ENCODE measurements at places on chromosomes 3 and 15.
A peak's percentile ranks its signal among the peaks of the same experiment; 100 is the strongest.

DNA sequence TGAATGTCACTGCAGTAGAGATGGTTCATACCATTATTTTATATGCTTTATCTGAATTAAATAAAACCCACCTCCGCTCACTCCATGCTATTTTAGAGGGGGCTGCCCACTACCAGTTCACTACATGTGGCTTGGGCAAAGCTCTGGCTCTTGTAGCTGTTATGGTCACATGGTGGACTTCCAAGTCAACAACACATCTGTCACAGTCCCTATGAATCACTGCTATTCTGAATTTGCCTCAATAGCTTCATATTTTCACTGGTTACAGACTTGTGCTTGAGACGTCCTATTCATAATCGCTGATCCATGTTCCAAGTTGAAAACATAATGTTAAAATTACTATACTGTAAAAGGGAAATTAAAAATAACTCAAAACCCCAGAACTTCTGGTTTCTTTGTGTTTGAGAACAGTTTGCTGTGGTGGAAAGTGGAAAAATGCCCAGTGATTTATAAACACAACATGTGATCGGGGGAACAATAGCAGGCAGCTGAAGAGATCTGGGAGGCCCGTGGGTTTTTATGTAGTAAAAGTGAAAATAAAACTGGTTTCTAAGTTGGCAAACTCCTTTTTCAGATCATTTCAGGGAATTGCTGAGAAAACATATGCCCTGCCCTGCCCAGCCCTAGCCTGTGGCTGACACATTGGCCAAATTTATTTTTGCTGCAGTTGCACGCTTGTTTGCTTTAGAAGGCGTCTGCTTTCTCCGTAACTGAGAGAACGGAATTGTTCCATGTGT lies 128.8 kb upstream of the PRR23C start:
- DNase-seq, result peak; percentile 21

- no peak for DNase-seq
Measured at GRCh38 chr3:73408634-73409033, 216.1 kb downstream of the PDZRN3 start.

GRCh38 chr15:73344056-73344455 lies 24.7 kb downstream of the HCN4 start:
- no peak for DNase-seq

DNA sequence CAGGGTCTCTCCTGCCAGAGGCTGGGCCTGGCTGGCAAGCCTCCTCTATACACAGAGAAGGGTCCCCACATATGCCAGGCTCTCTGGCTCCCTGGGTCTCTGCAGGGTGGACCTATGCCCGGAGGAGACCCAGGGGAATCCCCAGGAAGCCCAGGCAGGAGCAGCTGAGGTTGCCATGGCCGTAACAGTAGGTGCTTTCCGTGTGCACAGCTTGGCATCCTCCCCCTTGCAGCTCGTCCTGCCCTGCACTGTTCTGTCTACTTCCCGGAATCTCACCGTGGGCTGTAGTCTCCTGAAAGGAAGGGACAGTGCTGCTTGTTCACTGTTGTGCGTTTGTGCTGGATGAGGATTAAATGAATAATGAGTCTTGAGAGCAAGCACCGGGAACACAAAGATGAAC lies 47.8 kb downstream of the DAPK2 start:
- no peak for DNase-seq

- no peak for DNase-seq
Measured at GRCh38 chr3:168570404-168571155, 474.9 kb upstream of the GOLIM4 start.

- no peak for DNase-seq
Measured at GRCh38 chr15:93291380-93291779, 202.4 kb upstream of the RGMA start.

DNA sequence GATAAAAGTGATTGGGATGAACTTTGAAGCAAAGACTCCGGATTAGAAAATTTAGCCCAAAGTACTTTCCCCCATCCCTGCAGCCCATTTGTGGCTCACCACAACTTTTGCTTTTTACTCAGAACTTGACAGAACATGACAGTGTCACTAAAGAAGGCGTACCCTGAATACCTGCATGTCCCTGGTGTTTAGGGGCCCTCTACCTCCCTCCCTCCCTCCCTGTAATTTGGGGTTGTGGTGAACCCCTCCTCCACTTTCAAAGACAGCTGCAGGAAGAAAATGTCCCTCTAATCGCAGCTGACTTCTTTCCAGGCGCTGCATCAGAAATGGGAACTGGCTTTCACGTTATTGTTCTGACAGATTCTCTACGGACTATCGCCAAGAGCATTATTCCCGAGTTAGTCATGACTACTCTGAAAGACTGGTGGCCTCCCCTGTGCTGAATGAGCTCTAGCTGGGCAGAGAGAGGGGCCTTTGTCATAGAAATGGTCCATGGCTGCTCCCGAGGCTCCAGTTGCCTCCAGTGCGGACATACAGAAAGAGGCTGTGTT lies 93.2 kb upstream of the ARHGEF3 start:
- no peak for DNase-seq

DNA sequence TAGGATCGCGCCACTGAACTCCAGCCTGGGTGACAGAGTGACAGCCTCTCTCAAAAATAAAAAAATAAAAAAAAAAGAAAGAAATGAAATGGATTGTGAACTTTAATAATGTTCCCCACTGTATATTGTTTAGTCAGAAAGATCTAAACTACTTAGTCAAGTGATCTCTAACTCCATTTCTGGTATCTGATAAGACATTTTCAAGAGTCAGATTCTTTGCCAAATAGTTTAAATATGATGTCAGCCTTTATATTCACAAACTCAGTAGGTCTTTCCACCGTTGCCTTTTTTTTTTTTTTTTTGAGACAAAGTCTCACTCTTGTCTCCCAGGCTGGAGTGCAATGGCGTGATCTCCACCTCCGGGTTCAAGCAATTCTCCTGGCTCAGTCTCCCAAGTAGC lies 29.0 kb upstream of the OSBPL11 start:
- DNase-seq, result no peak

- DNase-seq, result no peak
Measured at GRCh38 chr3:54931182-54931581, 3.3 kb upstream of the LRTM1 start.

DNA sequence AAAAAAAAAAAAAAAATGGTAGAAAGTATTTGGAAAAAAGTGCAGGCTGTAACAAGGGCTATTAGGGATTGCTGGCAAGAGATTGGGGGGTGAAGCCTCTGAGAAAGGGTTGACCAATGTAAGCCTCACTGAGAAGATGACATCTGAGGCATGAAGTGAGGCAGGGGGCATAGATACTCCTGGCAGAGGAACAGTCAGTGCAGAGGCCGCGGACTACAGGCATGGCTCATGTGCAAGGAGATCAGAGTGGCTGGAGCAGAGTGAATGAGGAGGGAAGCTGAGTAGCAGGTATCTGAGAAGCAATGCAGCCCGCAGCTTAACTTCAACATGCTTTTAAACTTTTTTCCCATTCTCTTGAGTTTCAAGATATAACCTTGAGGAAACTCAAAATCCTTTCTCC lies 5.4 kb downstream of the FBXL22 start:
- DNase-seq, result no peak

- no peak for DNase-seq
Measured at GRCh38 chr3:94069194-94069813, 6.4 kb downstream of the NSUN3 start.

DNA sequence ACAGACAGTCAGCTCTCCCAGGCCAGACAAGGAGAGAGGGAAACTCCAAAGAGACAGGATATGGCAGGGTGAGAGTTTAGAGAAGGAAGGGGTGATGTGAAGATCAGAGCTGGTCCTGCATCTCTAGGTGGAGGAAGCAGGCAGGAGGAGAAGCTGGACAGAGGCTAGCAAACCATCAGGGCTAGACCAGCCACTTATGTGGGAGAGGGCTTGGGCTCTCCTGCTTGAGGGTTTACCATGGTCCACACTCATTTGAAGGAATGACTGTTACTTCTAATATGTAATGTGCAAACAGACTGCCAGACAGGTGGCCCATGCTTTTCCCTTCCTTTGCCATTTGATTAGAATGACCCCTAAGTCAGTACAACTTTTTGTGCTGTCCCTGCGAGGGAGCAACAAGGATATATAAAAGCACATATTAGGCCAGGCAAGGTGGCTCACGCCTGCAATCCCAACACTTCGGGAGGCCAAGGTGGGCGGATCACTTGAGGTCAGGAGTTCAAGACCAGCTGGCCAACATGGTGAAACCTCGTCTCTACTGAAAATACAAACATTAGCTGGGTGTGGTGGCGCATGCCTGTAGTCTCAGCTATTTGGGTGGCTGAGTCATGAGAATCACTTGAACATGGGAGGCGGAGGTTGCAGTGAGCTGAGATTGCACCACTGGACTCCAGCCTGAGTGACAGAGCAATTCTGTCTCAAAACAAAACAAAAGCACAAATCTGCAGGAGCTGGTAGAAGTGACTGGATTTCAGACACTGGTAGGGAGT lies 41.0 kb upstream of the MANF start:
- DNase-seq, result no peak

GRCh38 chr3:127200086-127200691 lies 7.3 kb downstream of the PRR23E start:
- no peak for DNase-seq

- DNase-seq, result no peak
Measured at GRCh38 chr3:121979246-121979645, 42.8 kb downstream of the ILDR1 start.

DNA sequence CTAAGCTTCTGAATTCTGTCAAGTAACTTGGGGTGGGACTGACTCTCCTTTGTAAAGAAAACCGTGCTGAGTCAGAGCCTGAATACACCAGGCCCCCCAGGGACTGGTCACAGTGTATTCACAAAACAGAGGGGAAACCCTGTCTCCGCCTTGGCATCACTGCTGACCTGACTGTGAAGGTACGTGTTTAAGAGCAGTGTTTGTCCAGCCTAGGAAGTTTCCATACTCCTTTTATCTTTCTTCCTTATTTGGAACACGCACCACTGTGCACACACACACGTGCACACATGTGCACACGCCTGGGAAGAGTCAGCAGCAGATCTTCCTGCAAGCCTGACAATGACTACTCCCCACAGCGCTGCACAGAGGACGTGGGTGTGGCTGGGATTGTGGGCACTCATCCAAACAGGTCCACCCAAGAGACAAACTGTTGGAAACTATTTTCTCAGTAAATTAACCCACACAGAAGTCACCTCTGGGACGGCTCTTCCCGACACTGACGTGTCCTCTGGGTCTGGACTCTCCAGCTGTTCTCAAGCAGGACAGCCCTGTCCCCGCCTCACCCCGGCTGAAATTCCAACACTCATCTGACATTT lies 87.7 kb downstream of the ATP10A start:
- DNase-seq, result no peak

DNA sequence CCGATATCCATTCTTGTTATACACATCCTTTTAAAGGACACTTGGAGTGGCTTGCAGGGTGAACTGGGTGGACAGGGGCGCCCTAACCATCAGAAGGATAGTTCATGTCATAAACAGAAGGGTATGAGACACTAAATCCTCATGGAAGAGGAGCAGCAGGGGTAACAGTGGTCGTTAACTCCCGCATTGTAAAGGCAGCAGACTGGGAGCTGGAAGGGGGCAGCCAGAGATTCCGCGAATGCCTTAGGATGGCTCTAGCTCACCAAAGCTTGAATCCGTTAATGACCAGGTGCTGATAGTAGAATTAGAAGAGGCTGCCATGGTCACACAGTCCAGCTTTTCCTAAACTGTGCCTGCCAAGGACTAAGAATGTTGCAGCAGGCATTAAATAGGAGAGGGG lies 85.2 kb upstream of the ANKRD34C start:
- no peak for DNase-seq

- no peak for DNase-seq
Measured at GRCh38 chr3:156558389-156558788, 3.5 kb upstream of the SSR3 start.

DNA sequence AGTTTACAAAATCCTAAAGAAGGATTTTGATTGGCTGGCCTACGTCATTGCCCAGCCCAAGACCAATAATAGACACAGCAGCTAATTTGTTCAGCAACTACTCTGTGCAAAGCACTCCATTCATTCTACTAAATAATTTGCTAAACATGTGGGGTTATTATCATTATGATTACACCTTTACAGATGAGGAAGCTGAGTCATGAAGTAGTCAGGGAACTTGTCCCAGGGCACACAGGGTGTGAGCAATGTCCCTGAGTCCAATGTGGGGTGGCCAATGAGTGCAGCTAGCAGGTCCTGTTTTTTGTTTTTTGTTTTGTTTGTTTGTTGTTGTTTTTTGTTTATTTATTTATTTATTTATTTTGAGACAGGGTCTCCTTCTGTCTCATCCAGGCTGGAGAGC lies 183.6 kb downstream of the ABHD5 start:
- no peak for DNase-seq

DNA sequence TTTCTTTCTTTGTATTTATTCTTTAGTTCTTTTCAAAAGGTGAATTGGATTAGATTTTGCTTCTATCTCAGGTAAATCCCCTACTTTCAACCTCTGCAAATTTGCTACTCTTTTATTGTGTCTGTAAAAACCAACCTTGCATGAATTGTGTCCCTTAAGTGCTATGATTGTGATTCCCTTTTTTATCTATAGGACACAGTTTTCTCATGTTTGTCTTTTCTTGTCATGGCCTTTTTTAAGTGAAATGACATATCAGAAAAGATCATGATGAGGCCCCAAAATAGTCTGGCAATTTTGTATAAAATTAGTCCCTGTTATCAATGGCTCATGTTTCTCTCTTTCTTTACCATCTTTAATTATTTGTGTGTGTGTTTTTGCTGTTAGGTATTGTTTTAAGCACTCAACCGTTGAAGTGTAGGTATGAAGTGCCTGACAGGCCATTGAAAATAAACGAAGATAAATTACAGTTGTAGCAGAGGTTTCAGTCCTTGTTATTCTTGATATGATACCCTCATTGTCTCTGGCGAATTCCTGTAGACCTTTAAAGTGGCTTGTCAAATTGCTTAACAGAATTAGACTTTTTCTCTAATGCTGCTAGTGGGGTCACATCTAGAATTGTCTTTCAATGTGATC lies 184.3 kb downstream of the UBE2E2 start:
- no peak for DNase-seq

DNA sequence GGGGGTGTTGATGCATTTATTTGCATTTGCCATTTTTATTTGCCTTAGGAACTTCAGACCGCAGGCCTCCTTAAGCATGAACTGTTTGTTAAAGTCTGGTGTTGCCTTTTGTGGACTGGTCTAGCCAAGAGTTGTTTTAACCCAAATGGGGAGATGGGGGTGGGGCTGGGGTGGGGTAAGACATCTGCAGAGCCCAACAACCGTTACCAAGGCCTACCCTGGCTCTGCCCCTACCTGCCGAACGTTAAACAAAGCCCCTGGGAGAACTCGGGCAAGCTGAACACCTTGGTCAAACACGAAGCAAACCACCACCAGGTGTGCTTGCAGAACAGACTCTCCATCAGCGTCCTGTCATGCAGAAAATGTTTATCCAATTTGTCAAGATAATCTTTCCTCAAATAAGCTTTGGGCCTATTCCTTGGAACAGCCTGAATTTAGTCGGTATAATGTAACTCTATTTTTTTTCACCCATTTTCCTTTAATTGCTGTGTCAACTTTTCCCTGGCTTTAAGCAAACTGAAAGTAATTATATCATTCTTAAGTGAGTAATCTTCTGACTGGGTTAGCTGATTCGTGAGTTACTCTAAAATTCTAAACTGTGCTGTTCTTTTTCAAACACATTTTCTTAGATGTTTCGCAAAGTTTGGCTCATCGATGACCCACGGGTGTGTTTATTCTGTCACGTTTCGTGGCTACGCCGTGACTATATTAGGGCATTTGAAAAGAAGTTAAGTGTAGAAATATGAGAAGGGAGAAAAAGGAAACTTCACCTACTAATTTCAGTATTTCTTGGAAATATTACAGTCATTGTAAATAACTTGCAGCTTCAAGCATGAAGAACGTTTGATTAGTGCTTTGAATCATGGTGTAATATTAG lies 127.6 kb downstream of the SOX2 start:
- DNase-seq, result peak; percentile 99
